Activated CD8-positive, alpha-beta T cell treated with anti-CD3 and anti-CD28 coated beads, Interleukin-2, amount 10 ng/mL, durations not matched to agents 7 days and 5 days (primary cell): ENCODE measurements at places on chromosomes 7 and 10. TPM values are rescaled to one million over a fixed set of nuclear protein-coding genes. Genes with fewer than 3 reads are reported as not detected.
A peak's percentile ranks its signal among the peaks of the same experiment; 100 is the strongest.

DNA sequence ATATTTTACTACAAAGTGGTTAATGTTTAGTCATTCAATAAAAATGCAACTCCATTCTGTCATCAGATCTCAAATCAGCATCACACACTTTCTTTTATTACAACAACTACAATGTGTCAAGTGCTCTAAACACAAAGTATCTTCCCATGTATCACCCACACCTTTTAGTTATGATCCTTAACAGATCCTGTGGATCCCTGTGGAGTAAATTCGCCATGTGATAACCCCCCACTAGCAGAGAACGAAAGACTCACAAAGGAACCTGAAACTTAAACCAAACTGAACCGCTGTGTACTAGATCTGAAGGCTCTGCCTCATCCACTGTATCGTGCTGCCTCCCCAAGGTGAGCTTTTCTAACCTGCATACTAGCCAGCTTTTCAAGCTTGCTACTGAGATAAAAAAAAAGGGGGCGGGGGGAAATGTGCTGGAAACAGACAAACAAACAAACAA lies 1.7 kb downstream of the DPY19L1 start:
- DNase-seq: peak; percentile 47
- H3K4me3 ChIP-seq: peak overlapping the region; percentile 93
- H3K27me3 ChIP-seq: peaks cover 5% of the 10 kb centered on the region
- peaks cover 24% of the 10 kb centered on the region for H3K4me1 ChIP-seq

DNA sequence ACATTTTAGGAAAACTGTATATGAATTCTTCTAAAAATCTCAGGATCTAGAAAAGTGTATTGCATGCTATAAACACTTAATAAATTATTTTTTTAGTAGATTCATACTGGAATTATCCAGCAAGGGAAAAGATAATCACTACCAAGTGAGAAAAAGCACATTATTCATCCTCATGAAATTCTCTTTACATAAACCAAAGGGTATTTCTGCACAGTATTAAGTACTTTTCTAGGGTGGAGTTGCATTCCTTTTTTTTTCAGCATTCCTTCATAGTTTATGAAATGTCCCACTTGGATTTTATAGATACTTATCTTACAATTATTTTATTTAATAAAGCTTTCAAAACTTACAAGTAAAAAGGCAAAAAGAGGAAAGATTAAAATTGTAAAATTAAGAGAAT lies 403.3 kb downstream of the HGF start:
- no peaks in the 10 kb centered on the region for H3K27me3 ChIP-seq
- no peak overlapping the region for H3K27ac ChIP-seq
- no peak for DNase-seq
- H3K36me3 ChIP-seq: no peaks in the 10 kb centered on the region
- H3K4me1 ChIP-seq: no peaks in the 10 kb centered on the region

- peaks cover 18% of the 10 kb centered on the region for H3K36me3 ChIP-seq
- peaks cover 45% of the 10 kb centered on the region for H3K4me1 ChIP-seq
- no peak overlapping the region for H3K27ac ChIP-seq
- no peaks in the 10 kb centered on the region for H3K27me3 ChIP-seq
Measured at GRCh38 chr7:137998250-137998649, 3.6 kb downstream of the CREB3L2 start.

DNA sequence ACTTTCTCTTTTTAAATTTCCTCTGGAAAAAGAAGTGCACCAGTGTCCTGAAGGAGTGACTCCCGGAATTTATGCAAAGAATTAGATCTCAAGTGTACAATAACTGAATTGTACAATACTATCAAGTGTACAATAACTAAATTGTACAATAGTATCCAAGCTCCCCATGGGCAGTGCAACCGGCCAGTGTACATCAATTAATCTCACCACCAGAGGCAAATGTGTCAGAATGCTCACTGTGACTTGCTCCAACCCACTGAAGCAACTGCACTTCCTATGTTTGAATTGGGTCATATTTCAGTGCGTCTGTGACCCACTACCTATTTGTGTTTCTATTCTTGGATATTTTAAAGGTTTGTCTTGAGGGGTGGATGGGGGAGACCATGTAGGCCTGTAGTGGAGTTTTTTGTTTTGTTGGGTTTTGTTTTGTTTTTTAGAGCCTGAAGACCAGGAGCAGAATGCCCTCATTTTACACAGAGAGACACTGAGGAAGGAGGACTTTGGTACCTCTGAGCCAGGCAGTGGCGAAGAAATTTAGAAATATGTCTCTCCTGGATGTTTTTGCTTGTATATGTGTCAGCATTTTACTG lies 78.5 kb upstream of the CTTNBP2 start:
- no peaks in the 10 kb centered on the region for H3K36me3 ChIP-seq
- DNase-seq: no peak
- no peak overlapping the region for H3K4me3 ChIP-seq
- no peak overlapping the region for H3K27ac ChIP-seq

DNA sequence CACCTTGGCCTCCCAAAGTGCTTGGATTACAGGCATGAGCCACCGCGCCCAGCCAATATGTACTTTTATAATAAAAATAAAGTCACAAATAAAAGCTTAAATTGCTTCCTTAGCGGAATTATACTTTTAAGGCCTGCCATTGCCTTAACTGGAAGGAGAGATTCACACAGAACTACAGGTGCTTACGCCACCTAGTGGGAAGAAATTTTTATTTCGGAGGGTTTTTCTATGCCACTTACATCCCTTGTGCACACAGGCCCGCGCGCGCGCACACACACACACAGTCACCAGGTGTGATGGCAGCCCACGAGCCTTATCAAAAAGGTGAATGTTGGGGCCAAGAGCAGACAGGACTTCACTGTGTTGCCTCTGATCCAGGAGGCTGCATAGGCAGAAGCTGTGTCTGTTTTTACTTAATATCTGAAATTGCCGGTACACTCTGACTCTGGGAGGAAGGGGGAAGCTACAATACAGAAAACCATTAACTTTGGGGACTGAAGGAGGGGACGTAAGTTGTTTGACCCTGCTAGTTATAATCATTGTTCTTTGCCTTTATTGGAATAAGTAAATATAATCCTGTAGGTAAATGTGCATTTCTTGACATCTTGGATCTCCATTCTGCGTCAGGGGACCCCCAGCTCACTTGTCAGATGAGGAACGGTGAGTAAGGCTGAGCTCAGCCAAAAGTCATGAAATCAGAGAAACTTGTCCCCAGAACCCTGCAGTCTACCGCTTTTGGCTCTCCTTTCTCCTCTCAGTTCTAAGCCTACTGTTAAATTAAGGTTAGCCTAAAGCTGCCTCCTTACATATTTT lies 87.1 kb downstream of the SLC16A9 start:
- peak; percentile 33 for DNase-seq
- no peak overlapping the region for H3K27ac ChIP-seq
- no peaks in the 10 kb centered on the region for H3K36me3 ChIP-seq
- H3K4me1 ChIP-seq: no peaks in the 10 kb centered on the region

DNA sequence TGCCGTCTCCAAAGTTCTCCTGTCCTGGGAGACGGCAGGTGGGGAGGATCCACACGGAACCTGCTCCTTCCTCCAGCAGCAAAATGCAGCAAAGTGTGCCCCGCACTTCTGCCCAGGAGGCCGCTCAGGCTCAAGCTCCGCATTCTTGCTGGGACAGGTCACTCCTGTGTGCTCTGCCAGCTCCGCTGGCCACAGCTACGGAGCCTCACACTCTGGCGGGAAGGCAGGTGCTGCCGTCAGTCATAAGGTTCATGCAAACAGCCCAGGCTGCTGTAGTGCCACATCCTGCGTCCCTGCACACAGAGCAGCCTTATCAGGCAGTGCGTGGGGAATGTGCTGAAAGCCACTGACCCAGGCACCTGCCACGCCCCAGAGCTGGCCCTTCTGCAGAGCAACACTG lies 22.4 kb downstream of the ADGRA1 start:
- H3K4me3 ChIP-seq: no peak overlapping the region
- DNase-seq: no peak
- H3K27ac ChIP-seq: no peak overlapping the region
- no peaks in the 10 kb centered on the region for H3K27me3 ChIP-seq
- no peaks in the 10 kb centered on the region for H3K4me1 ChIP-seq

GRCh38 chr10:92972066-92972870 lies 88.3 kb upstream of the CYP26C1 start:
- no peaks in the 10 kb centered on the region for H3K27me3 ChIP-seq
- peaks cover 2% of the 10 kb centered on the region for H3K4me1 ChIP-seq
- peaks cover 16% of the 10 kb centered on the region for H3K36me3 ChIP-seq
- no peak for DNase-seq
- H3K27ac ChIP-seq: no peak overlapping the region

- peak; percentile 84 for DNase-seq
- peak overlapping the region; percentile 42 for H3K4me3 ChIP-seq
- no peaks in the 10 kb centered on the region for H3K27me3 ChIP-seq
Measured at GRCh38 chr10:77836299-77836820, 90.2 kb downstream of the DLG5 start.

DNA sequence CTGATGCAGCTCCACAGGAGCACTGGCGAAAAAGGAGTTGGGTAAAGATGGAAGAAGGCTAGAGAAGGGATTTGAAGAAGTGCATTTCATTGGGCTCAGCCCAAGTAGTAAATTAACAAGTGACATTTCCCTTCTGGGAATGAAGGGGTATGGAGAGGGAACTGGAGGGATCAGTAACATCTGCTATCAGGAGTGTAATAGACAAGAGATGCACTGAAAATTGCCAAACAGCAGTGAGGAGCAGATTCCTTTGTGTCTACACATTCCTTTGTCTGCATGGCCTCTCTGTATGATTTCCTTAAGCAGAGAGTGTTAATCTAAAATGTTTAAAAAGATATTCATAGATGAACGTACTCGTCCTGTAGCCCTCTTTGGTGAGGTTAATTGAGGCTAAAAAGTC lies 148.2 kb upstream of the FERD3L start:
- H3K4me3 ChIP-seq: no peak overlapping the region
- H3K27ac ChIP-seq: no peak overlapping the region

- DNase-seq: no peak
- H3K27me3 ChIP-seq: no peaks in the 10 kb centered on the region
- H3K4me1 ChIP-seq: no peaks in the 10 kb centered on the region
- H3K36me3 ChIP-seq: no peaks in the 10 kb centered on the region
Measured at GRCh38 chr10:1523221-1523620, 214.1 kb downstream of the ADARB2 start.

DNA sequence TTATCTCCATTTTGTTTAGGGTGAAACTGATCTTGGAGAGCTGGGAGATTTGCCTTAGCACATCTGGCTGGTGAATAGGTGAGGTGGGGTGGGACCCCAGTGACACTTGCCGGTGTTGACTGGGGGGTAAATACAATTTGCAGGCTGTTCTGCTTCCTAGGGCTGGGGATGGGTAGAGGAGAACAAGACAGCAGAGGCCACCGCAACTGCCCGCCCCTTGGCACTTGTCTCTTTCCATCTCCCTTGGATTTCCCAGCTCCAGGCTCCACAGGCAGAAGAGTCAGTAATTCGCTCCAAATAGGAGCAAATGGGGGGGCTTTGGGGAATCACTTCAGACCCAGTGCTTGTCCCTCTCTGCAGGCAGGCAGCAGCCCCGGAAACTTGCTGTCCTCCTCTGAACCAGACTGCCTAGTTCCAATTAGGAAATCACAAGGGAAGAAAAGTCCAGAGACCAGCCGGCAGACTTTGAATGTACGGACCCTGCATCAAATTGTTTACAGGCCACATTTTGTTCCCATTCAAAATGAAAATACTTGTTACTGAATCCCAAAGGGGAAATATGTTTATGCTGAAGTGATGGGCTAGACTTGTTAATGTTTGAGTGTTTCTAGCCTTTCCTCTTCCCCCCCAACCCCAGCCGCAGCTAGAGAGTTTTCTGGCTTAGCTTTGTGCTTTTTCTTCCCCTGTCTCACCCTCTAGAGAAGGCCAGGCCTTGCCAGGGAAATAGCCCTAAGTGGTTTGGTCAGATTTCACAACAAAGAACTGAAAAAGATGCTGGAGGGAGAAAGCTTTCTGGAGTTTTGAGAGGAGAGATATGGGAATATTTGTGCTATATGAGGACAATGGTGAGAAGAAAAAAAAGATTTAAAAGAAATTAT lies 10.0 kb upstream of the INPP5F start:
- H3K4me3 ChIP-seq: no peak overlapping the region
- H3K36me3 ChIP-seq: no peaks in the 10 kb centered on the region
- peaks cover 3% of the 10 kb centered on the region for H3K27me3 ChIP-seq
- H3K4me1 ChIP-seq: no peaks in the 10 kb centered on the region
- no peak for DNase-seq

GRCh38 chr10:130463104-130463875 lies 327.1 kb downstream of the GLRX3 start:
- H3K36me3 ChIP-seq: no peaks in the 10 kb centered on the region
- H3K4me1 ChIP-seq: no peaks in the 10 kb centered on the region
- no peaks in the 10 kb centered on the region for H3K27me3 ChIP-seq
- peak; percentile 8 for DNase-seq
- H3K4me3 ChIP-seq: no peak overlapping the region

DNA sequence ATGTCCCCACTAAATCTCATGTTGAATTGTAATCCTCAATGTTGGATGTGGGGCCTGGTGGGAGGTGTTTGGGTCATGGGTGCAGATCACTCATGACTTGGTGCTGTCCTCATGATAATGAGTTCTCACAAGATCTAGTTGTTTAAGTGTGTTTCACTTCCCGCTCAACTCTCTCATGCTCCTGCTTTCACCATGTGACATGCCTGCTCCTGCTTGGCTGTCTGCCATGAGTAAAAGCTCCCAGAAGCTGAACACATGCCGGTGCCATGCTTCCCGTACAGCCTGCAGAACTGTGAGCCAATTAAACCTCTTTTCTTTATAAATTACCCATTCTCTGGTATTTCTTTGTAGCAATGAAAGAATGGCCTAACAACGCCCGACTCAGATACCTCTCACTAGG lies 6.2 kb upstream of the PSTK start:
- H3K4me1 ChIP-seq: no peaks in the 10 kb centered on the region
- H3K27me3 ChIP-seq: peaks cover 11% of the 10 kb centered on the region
- DNase-seq: no peak
- H3K36me3 ChIP-seq: no peaks in the 10 kb centered on the region
- no peak overlapping the region for H3K4me3 ChIP-seq

GRCh38 chr7:26348234-26348851 lies 56.7 kb downstream of the SNX10 start:
- H3K27ac ChIP-seq: no peak overlapping the region
- no peak overlapping the region for H3K4me3 ChIP-seq
- H3K4me1 ChIP-seq: no peaks in the 10 kb centered on the region
- H3K27me3 ChIP-seq: no peaks in the 10 kb centered on the region
- no peak for DNase-seq
- H3K36me3 ChIP-seq: peaks cover 36% of the 10 kb centered on the region

DNA sequence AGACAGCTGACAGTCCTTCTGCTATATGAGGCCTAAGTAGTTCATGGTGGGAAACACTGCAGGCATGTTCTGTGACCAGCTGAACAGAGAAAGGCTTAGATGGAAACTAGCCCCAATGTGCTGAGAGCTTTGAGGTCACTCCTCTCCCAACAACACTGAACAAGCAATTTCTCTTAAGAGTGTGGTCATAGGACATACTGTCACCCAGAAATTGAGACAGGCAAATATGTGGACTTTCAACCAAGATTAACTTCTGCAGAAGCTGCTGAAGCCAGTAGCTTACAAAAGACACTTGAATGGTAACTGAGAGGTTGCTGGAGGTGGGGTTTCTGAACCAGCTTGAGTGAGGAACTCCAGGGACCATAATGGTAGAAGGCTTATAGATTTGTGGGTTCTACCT lies 38.9 kb upstream of the UNC5B start:
- no peak for DNase-seq
- no peak overlapping the region for H3K27ac ChIP-seq
- no peaks in the 10 kb centered on the region for H3K4me1 ChIP-seq
- peaks cover 4% of the 10 kb centered on the region for H3K27me3 ChIP-seq
- no peaks in the 10 kb centered on the region for H3K36me3 ChIP-seq

GRCh38 chr10:16195178-16195769 lies 241.5 kb upstream of the PTER start:
- peak overlapping the region; percentile 43 for H3K27ac ChIP-seq
- DNase-seq: peak; percentile 25
- H3K27me3 ChIP-seq: peaks cover 4% of the 10 kb centered on the region
- peaks cover 28% of the 10 kb centered on the region for H3K4me1 ChIP-seq

TYW1B gene
- 3.2 TPM for total RNA-seq

TAS2R41 gene
- total RNA-seq: not detected

GIMAP2 gene
- total RNA-seq: 79.0 TPM

EVX1 gene
- not detected for total RNA-seq
